ENCODE measurements at places on chromosomes 11 and 22.

GRCh38 chr11:86553265-86553664, 119.2 kb downstream of the ME3 start:
- no peak for DNase-seq

DNA sequence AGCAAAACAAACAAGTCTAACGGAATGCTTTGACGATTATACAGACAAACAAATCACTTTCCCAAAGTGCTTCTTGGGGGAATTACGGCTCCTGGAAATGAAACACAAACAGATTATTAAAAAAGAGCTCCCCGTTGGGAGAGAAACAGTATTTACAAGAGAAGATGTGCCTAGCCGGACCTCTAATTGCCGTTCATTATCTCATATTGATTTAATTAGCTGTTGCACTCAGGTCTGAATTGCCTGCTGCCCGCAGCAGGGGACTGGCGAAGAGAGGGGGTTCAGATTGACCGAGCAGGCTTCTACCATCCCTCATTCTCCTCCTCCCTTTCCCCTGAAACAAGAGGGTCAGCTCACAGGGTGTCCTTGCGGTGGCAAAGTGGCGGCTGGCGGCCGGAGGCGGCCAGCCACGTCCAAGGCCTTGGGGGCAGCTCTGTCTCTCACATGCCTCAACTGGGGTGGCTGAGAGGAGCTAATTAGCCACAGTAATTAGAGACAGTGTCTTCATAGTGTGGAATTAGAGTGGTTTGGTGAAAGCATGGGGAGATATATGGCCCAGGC, 295.1 kb downstream of the MIAT start:
- DNase-seq: no peak

DNA sequence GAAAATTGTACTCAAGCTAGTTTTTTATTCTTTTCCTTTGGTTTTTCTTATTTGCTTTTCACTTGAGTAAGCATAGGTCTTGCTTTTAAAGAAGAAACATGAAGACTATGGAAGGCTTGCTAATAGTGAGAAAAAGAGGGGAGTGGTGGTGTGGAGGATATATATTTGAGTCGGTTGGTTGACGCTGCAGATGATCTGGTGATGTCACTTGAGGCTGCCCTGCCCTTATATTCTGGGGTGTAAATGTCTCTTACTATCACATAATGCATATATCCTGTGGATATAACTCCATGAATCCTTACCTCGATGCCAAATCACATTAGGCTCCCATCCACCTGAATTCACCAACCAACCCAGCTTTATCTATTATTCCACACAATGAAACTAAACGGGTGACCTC, 2.9 kb downstream of the GRIA4 start:
- DNase-seq: no peak

GRCh38 chr22:24005201-24005600, at the start of gene GSTT4:
Gene GSTT4, minus strand, starts transcription at chr22:24005453. Its CDS starts 97 bp downstream, at chr22:24005356.
- no peak for DNase-seq

- no peak for DNase-seq
These were observed 96.3 kb downstream of the PAX6 start for GRCh38 chr11:31714840-31715239.

DNA sequence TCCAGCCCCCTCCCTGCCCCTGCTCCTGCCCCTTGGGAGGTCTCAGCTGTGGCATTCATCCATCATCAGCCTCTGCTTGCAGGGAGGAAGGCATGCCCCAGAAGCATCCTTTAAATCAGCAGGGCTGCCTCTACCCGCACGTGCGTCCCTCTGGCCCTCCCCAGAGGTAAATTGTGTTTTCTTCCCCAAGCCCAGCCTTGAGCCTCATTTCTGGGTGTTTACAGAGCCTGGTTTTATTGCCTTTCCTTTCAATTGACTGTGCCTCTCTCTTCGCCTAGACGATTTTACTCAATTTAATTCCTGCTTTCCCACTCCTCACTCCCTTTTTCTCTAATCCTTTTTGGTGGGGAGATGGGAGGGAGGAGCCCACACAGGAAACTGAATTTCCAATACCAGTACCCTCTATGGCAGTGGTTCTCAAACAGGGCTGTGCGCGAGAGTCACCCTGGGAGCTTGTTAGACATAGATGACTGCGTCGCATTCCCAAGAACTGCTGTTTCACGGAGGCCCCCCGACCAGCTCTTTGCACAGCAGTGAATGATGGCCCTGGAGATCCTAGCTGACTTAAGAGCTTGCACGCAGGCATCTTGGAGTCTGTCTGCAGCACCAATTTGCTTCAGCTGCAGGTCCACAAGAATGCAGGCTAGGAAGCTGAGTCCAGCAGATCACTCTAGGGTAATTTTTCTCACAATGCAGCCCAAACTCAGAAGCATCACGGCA, 15.1 kb upstream of the OAF start:
- no peak for DNase-seq

- no peak for DNase-seq
These were observed 15.3 kb downstream of the TUG1 start for GRCh38 chr22:30984317-30984716.
